ENCODE measurements at places on chromosomes 7 and 10. TPM values are rescaled to one million over a fixed set of nuclear protein-coding genes. Genes with fewer than 3 reads are reported as not detected.

Gene SLC39A12
- not detected for total RNA-seq

Gene ENTPD1
- 3.3 TPM for total RNA-seq

Gene DPCD
- total RNA-seq: 23.9 TPM

Gene ACSM6
- not detected for total RNA-seq

Gene PIP
- total RNA-seq: not detected

Gene CYP26C1
- under 0.01 TPM for total RNA-seq

Gene MRLN
- total RNA-seq: not detected

Gene MORN4
- 6.4 TPM for total RNA-seq

Gene KEL
- not detected for total RNA-seq

Gene GPR26
- total RNA-seq: not detected

Gene LBX1
- under 0.01 TPM for total RNA-seq

Gene POLL
- total RNA-seq: 15.7 TPM

Gene RBP4
- total RNA-seq: not detected

Gene LRRD1
- 0.17 TPM for total RNA-seq

Gene WNT2
- total RNA-seq: 3.9 TPM

Gene HK1
- total RNA-seq: 172 TPM

Gene ASB10
- total RNA-seq: not detected

Gene CLDN3
- total RNA-seq: not detected

Gene LIPM
- total RNA-seq: not detected

Gene GNAI1
- total RNA-seq: 68.9 TPM

Gene GBX1
- not detected for total RNA-seq

Gene IGF2BP3
- total RNA-seq: 4.3 TPM

Gene SLIT1
- 0.17 TPM for total RNA-seq

Gene FEZF1
- not detected for total RNA-seq

Gene GPR15LG
- not detected for total RNA-seq

Gene CNPY1
- total RNA-seq: not detected

Gene PAXIP1
- 6.4 TPM for total RNA-seq

Gene GFRA1
- 6.3 TPM for total RNA-seq

Gene C10orf95
- under 0.01 TPM for total RNA-seq

Gene PIK3AP1
- total RNA-seq: 0.17 TPM

Gene ADRB1
- not detected for total RNA-seq

Gene C10orf67
- total RNA-seq: under 0.01 TPM

Gene VSTM4
- 4.4 TPM for total RNA-seq

Gene PUS7
- total RNA-seq: 8.8 TPM

Gene CCZ1B
- total RNA-seq: 44.4 TPM

Gene MGMT
- 21.8 TPM for total RNA-seq

Gene GNGT1
- not detected for total RNA-seq

Gene ACTR1A
- total RNA-seq: 128 TPM

Gene SLC26A3
- not detected for total RNA-seq

Gene MSMB
- not detected for total RNA-seq

Gene CHCHD1
- 16.2 TPM for total RNA-seq

Gene TET1
- 3.3 TPM for total RNA-seq

Gene MAP3K8
- total RNA-seq: 20.0 TPM

Gene CRHR2
- not detected for total RNA-seq

Gene DENND2A
- 39.0 TPM for total RNA-seq

Gene SEPTIN7
- total RNA-seq: 181 TPM

Gene GOLGA7B
- not detected for total RNA-seq

Measured in fibroblast of lung (primary cell).